Activated CD8-positive, alpha-beta T cell treated with anti-CD3 and anti-CD28 coated beads for 36 hours (primary cell): ENCODE measurements at places on chromosomes 1 and 21. TPM values are rescaled to one million over a fixed set of nuclear protein-coding genes. Genes with fewer than 3 reads are reported as not detected.

Gene IGSF21
- not detected for total RNA-seq

DNA sequence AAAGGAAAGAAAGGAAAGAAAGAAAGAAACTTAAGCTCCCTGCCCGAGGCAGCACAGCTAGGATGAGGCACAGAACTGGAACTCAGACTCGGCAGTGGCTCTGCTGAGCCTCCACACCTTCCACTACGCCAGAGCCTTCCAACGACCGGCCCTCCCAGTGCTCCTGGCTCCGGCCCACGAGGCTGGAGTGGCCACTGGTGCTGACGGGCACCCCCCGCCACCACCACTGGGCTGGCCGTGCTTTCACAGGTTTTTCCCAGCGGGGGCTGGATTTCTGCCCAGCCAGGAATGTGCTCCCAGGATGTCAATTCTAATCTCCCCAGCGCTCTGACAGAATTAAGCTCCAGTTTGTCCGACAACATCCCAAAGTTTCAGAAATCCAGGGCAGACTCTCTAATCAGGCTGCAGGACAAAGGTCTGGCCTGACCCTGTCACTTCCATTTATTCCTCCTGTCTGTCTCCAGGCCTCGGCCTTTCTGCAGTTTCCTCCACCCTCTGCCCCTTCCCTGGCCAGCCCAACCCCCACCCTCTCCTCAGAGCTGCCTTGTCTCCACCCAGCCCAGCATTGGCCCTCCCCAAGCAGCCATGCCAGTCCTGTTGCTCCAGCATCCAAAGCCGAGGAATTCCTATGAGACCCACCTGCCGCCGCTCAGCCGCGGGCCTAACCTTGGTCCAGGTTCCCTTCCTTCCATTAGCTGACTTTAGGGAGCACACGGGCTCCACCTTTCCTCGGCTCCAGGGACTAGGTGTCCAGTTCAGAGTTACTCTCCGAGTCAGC lies 81.9 kb downstream of the CASZ1 start:
- H3K27ac ChIP-seq: no peak overlapping the region
- H3K27me3 ChIP-seq: peaks cover 4% of the 10 kb centered on the region
- DNase-seq: no peak
- H3K4me3 ChIP-seq: no peak overlapping the region
- no peaks in the 10 kb centered on the region for H3K4me1 ChIP-seq

Gene CD1B
- not detected for total RNA-seq

GRCh38 chr1:43366179-43366578 lies 1.6 kb downstream of the ELOVL1 start:
- H3K27ac ChIP-seq: peak overlapping the region; percentile 89
- H3K4me3 ChIP-seq: peak overlapping the region; percentile 95
- DNase-seq: peak; percentile 28
- H3K4me1 ChIP-seq: peaks cover 41% of the 10 kb centered on the region

DNA sequence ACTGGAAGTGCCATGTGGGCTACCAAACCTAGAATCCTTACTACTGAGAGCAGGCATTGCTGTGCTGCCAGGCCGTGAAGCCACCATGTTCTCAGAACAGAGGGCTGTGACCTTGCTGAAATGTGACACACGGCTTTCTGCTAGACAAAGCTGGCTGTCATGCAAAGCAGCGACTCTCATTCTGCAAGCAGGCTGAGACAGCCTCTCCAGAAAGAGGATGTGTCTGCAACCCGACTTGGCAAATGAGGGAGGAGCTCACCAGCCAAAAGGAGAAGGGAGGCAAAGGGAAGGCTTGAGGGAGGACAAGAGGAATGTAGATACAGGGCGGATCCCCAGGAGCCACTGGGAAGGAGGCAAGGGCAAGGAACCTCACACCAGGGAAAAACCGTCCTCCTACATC lies 85.7 kb upstream of the KRTAP19-8 start:
- no peak for DNase-seq
- H3K4me3 ChIP-seq: no peak overlapping the region
- no peaks in the 10 kb centered on the region for H3K27me3 ChIP-seq
- H3K4me1 ChIP-seq: no peaks in the 10 kb centered on the region
- no peak overlapping the region for H3K27ac ChIP-seq

DNA sequence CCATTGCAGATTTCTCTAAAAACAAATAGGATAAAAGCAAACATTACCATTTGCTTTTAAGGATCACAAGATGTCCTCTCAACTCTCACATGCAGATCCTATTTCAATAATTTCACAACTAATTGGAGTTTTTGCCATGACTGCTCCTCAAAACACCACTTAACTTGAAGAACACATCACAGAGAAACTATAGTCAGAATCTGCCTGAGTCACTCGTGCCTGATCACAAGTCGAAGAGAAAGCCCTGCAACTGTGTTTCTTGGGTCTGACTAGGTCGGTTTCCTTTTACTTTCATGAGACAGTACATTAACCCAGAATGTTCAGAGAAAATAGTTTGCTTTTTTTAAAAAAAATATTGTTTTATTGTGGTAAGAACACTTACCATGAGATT lies 46.3 kb upstream of the SMYD2 start:
- no peaks in the 10 kb centered on the region for H3K36me3 ChIP-seq
- H3K4me1 ChIP-seq: no peaks in the 10 kb centered on the region
- no peak overlapping the region for H3K4me3 ChIP-seq
- no peak for DNase-seq
- H3K27ac ChIP-seq: no peak overlapping the region
- peaks cover 9% of the 10 kb centered on the region for H3K27me3 ChIP-seq

DNA sequence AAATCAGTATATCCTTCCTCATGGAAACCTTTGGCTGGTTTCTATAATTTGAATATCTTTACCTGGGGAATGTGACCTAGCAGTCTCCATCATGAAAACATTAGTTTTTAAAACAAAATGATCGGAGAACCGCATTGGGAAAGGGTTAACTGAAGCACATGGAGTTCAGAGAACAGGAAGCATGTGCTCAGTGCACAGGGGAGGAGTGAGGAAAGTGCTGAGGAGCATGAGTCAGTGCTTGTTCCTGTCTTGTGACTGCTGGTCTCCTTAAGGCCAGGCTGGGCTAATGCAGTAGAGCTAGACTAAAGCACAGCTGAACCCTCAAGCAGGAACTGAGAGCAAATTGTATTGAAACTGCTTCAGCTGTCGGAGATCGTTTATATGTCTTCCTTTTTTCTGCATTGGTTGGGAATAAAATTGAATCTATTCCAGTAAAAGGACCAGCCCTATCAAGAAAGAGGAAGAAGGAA lies 5.8 kb downstream of the IFI16 start:
- H3K36me3 ChIP-seq: peaks cover 91% of the 10 kb centered on the region
- peak overlapping the region; percentile 84 for H3K4me3 ChIP-seq
- peak; percentile 83 for DNase-seq
- peak overlapping the region; percentile 97 for H3K27ac ChIP-seq
- H3K4me1 ChIP-seq: peaks cover 38% of the 10 kb centered on the region
- H3K27me3 ChIP-seq: no peaks in the 10 kb centered on the region

DNA sequence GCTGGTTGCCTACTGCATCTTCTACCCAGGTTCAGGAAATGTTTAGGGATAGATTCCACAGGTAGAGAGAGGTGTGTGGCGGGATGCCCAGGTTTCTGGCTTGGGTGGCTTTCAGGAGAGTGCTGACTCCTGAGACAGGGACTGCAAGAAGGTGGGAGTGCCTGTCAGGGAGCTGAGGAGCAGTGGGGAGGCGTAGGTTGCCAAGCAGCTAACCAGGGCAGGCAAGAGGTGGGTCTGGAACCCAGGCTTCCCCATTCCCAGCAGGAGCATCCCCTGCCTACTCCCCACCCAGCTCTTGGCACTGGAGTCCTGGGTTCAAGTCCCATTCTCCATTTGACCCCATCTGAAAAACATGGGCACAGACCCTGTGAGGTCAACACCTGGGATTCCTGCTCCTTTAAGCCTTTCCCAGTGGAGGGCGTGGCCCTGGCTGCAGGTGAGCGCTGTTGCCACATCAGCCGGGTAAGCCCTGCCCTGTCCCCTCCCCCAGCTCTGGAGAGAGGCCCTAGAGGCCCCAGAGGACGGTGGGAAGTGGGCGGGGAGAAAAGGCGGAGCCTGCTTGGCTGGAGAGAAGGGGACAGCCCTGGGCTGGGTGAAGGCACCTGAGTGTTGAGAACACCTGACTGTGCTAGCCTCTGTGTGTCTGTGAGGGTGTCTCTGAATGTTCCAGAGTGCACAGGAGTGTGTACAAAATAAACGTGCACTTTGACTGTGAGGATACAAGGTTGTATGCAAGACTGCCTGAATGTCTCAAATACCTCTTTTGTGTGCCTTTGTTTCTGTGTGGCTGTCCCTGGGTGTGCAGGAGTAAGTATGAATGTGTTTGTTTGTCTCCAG lies 14.0 kb upstream of the SYNC start:
- DNase-seq: peak; percentile 84
- no peak overlapping the region for H3K27ac ChIP-seq
- no peak overlapping the region for H3K4me3 ChIP-seq
- H3K4me1 ChIP-seq: peaks cover 4% of the 10 kb centered on the region
- peaks cover 4% of the 10 kb centered on the region for H3K27me3 ChIP-seq
- no peaks in the 10 kb centered on the region for H3K36me3 ChIP-seq

GRCh38 chr1:83897516-83897915 lies 101.4 kb downstream of the TTLL7 start:
- DNase-seq: no peak
- H3K27me3 ChIP-seq: peaks cover 8% of the 10 kb centered on the region
- H3K27ac ChIP-seq: no peak overlapping the region
- H3K4me1 ChIP-seq: no peaks in the 10 kb centered on the region
- no peak overlapping the region for H3K4me3 ChIP-seq

Gene UBL4B
- total RNA-seq: not detected

Gene REN
- total RNA-seq: not detected

Gene SH2D5
- 1.6 TPM for total RNA-seq

Gene OR2T35
- total RNA-seq: not detected

GRCh38 chr1:211468595-211468994 lies 23.4 kb downstream of the RD3 start:
- no peak for DNase-seq
- no peak overlapping the region for H3K27ac ChIP-seq
- H3K27me3 ChIP-seq: peaks cover 1% of the 10 kb centered on the region
- H3K36me3 ChIP-seq: no peaks in the 10 kb centered on the region
